ENCODE measurements at places on chromosomes 2 and 18.

DNA sequence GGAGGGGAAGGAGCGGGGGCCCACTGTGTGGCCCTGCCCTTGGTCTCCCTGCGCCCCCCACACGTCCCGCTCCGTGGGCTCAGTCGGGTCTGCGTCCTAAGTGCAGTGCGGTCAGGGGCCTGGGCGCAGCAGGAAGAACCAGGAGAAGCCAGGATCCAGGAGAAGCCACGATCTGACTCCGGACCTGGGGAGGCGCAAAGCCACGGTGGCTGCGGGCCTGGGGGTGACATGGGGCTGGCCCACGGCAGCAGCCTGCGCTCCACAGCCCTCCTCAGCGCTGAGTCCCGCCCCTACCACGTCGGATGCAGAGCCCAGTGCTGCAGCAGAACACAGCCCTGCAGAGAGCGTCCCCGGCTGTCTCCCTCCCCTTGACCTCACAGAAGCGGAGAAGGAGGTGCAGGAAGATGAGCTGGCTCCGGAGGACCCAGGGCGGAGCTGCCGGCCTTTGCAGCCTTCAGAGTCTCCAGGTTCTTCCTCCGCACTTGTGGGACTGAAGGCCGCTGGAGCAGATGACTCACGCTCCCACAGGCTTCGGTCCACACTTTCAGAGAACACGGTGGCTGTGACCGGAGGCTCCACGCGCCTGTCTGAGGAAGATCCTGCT lies 589.2 kb upstream of the SALL3 start:
- DNase-seq, result no peak

DNA sequence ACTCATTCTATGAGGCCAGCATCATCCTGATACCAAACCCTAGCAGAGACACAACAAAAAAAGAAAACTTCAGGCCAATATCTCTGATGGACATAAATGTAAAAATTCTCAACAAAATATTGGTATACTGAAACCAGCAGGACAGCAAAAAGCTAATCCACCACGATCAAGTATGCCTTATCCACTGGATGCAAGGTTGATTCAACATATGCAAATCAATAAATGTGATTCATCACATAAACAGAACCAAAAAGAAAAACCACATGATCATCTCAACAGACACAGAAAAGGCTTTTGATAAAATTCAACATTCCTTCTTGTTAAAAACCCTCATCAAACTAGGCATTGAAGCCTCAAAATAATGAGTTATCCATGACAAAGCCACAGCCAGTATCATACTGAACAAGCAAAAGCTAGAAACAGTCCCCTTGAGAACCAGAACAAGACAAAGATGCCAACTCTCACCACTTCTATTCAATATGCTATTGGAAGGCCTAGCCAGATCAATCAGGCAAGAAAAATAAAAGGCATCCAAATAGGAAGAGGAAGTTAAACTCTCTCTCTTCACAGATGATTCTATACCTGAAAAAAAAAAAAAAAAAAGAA lies 45.3 kb downstream of the RTTN start:
- no peak for DNase-seq

DNA sequence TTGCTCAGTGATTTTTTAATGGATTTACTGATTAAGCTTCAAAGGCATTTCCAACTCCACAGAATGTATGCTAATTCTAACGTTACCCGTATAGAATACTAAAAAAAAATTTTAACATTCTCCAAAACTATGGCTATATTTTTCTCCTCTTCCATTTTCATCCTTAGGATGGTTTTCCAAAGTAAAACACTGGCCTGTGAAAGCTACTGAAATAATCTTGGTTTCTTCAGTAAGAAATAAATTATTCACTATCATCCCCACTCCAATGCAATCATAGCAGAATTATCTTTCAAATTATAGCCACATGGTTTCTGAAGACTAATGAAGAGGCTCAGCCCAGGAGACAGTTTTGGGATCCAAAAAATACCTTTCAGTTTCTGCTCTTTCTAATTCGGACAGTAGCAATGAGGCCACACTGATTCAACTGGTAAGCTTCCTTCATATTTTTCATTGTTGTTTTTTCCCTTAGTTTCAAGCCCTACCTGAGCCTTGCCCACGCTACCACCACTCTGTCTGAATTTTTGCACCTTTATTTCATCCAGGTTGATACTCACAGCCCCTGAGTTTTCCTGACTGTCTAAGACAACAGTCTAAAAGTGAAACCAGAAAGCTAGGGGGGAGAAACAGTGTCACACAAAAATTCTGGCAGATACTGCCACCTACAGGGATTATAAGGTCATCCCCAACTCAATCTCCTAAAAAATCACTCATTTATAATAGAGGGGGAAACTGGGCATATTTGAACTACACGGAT lies 887.9 kb downstream of the NRXN1 start:
- peak; percentile 57 for DNase-seq

DNA sequence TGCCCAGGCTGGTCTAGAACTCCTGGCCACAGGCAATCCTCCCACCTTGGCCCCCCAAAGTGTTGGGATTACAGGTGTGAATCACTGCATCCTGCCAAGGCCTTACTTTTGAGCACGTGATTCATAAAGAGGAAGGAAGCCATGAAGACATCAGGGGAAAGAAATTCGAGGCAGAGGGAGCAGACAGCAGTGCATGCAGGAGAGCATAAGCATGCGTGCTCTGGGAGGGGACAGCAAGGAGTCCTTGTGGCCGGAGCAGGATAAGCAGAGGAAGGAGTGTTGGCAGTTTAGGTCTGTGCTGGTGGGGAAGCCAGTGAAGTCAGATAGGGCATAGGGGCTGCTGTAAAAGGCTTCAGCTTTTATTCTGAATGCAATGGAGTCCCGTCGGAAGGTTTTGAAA lies 400.5 kb upstream of the RAB12 start:
- no peak for DNase-seq

GRCh38 chr2:187466129-187466792 lies 18.2 kb upstream of the CALCRL start:
- no peak for DNase-seq

DNA sequence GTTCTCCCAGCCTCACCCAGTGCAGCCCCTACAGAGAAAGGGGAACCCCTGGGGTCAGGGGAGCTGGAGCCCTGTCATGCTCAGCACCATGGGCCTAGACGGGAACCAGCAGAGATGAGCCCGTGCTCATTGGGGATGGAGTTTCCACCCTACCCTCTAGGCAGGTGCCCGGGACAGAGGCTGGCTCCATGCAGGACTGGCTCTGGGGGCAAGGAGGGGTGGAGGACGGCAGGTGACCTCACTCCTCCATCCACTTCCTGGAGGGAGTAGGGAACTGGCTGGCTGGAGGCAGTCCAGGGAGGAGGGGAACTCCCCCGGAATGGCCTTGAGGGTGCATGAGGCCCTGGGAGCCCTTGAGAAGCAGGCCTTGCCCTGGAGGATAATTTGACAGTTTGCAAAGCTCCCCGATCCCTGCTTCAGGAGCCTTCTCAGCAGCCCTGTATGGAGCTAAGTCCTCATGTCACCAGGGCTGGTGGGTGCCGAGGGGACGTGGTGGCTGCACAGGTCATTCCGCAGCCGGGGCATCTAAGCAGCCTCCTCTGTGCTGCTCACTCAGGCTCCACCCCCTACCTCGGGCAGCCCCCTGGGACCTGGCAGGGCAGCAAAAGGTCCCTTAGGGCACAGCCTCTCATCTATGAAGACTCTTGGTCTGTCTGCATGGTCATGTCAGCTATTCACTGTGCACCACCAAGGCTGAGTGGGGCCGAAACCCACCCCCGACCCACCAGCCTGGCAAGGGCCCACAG lies 2.1 kb downstream of the NEURL3 start:
- DNase-seq, result no peak

GRCh38 chr2:10220902-10221391 lies 81.8 kb upstream of the HPCAL1 start:
- no peak for DNase-seq

DNA sequence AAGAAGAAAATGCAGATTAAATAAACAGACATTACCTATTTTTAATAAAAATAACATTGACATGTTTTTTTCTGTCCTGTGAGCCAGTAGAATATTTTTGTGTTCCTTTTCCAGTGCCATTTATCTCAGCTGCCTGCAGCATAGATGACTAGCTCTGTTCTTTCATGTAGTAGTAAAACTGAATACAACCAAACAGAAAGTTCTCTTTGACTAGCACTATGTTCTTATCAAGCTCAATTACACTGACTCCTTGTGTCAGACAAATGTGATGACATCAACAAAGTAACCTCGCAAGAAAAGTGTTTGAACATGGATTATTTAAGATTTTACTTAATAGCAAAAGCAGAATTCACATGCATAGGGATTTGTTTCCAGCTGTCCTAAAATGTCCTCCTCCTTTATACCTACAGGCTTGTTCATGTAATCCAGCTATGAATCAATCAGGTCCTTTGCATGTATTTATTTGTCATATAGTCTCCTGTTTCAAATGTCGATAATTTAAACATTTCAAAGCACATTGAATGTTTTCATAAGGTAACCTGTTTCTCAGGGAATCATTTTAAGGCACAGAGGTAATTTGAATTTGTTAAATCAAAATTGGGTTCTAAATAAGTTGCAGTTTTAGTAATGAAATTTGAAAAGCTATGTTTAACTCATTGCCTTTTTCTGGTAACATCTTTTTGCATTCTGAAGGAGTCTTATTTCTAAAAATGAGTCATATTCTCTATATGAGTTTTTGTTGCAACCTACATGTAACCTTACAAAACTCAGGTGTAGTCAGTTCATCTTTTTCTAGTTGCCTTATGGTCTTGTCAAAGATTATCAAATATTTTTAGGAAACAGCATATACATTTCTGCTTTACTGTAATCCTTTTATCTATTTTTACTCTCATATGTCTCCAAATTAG lies 215.3 kb upstream of the GULP1 start:
- DNase-seq, result no peak

GRCh38 chr2:7026742-7027141 lies 109.5 kb downstream of the RNF144A start:
- no peak for DNase-seq

- DNase-seq, result no peak
Measured at GRCh38 chr2:3427272-3427671, 47.8 kb downstream of the TRAPPC12 start.

GRCh38 chr2:44752761-44753160 lies 188.7 kb upstream of the SIX3 start:
- DNase-seq, result no peak

GRCh38 chr2:234329202-234329960 lies 167.5 kb downstream of the ARL4C start:
- DNase-seq, result no peak

GRCh38 chr2:52880872-52881271 lies 886.7 kb upstream of the CHAC2 start:
- no peak for DNase-seq

GRCh38 chr2:1598800-1599199 lies 145.5 kb downstream of the PXDN start:
- no peak for DNase-seq

- DNase-seq, result no peak
Measured at GRCh38 chr2:5123582-5124196, 568.5 kb upstream of the SOX11 start.

DNA sequence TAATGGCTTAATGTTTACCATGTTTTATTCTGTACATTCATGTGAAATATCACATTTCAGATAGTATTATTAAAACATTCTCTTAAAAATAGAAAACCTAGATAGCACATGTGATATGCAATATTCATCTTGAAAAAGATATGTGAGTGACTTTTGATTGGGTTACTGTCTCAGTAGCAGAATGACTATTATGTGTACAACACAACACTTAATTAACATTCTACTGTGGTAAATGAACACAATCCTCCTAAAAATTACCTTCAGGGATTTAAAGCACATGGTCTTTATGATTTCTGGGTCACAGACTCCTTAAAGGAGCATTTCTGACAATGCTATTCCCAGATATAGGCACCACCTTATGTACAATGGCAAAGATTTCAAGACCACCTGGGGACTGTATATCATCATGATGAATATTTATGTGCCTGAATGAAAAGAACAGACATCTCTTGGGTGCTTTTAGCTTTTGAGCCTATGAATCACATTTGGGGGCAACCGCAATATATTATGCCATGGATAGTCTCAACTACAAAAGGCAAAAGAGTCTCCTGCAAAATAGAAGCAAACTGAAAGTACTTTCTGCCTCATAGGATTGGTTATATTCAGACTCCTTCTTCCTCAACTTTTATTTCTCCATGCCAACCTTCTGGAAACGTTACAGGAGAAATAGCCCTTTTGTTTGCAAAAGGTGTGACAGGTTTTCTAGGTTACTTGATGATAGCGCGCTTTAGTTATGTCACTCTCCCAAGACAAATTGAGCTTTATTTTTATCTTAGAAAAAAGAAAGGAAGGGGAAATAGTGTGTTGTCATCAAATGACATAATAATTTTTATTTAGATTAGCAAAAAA lies 259.0 kb downstream of the CALCRL start:
- no peak for DNase-seq

- no peak for DNase-seq
Measured at GRCh38 chr2:158502974-158503373, 46.2 kb downstream of the PKP4 start.

- no peak for DNase-seq
Measured at GRCh38 chr2:153645599-153645998, 167.0 kb upstream of the RPRM start.

- no peak for DNase-seq
Measured at GRCh38 chr2:109473616-109474318, 140.0 kb downstream of the SEPTIN10 start.

Data from putamen (tissue), 1 donor.